ENCODE measurements at places on chromosomes 6 and 20. TPM values are rescaled to one million over a fixed set of nuclear protein-coding genes. Genes with fewer than 3 reads are reported as not detected.

Gene NINL
- 3.7 TPM for total RNA-seq

Gene JPH2
- 168 TPM for total RNA-seq

Gene MYCT1
- total RNA-seq, result 8.1 TPM

DNA sequence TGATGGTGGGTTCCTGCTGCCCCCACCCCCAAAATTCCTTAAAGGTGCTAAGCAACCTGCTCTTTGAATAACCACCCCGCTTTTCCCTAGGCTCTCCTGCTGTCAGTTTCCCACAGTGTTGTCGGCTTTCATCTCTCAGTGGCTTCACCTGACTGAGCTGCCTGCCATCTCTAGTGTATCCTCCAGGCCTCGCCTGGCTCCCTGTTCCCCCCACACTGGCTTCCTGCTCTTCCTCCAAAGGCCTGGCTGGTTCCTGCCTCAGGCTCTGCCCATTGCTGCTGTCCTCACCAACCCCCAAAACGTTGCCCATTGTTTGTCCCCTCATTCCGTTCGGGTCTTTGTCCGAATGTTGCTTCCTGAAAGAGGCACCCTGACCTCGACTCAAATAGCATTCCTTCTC lies 93.8 kb upstream of the POPDC3 start:
- DNase-seq, result no peak

- no peak for DNase-seq
These were observed 62.0 kb upstream of the GATA5 start for GRCh38 chr20:62537649-62538292.

DNA sequence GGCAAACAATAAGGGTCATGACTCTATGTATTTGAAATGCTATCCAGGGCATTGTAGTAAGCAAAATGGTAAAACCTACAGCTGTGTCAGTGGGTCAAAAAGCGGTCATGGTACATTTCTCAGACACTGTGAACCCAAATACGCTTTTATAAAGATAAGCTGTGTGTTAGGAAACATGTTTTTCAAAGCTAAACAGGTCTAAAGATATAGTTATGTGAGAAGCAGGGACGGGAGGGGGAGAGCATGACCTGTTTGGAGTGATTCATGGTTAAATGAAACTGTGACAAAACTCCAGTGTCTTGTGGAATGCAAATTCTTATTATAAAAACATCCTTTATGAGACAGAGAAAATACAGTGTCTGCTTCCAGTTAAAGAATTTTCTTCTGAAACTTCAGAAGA lies 205.4 kb upstream of the BMP2 start:
- DNase-seq, result no peak

Measured in right atrium auricular region (tissue), 2 donors.